Stimulated activated CD8-positive, alpha-beta memory T cell treated with anti-CD3 and anti-CD28 coated beads, Interleukin-7, amount 100 ng/mL, for 1 hour (primary cell): ENCODE measurements at places on chromosomes 5 and 9.

- DNase-seq: no peak
Measured at GRCh38 chr5:145971108-145971507, 34.7 kb downstream of the SH3RF2 start.

DNA sequence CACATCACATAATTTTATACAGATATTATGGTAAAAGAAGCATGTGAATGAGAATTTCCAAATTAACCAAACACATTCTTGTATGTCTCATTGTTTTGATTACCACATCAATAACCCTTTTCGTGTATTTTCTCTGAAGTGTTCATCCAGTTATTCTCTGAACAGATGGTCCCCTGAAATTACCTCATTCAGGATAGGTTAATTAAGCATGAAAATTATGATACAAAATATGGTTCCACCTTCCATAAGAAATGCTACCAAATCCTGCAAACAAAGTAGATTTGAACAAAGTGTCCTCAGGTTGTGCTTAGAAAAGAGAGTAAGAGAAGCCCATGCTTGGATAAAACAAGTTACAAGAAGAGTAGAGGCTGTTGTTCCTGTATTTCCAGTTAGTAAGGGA is 83.1 kb upstream of the LMNB1 start:
- no peak for DNase-seq

- no peak for DNase-seq
Measured at GRCh38 chr9:27181381-27181780, 72.4 kb downstream of the TEK start.

DNA sequence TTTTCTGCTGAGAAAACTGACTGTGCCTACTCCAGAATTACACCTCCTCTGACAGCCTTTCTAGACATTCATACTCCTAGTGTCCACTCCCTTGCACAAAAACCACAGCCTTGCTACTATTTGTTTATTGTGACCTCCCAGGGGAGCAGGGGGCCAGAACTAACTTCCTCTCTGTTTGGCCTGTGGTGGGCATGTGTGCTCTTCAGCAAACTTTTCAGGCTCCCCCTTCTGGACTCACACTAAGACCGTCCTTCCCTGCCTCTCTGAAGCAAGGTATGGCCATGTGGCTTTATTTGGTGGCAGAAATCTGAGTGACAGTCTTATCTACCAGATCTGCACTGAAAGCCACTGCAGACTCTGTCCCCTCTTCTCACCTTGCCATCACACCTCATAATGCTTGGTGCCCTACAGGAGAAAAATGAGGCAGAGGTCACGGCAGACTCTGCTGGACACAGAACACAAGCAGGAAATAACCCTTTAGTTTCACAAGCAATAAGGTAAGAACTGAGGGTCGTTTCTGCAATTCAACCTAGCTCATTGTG is 28.2 kb downstream of the LIFR start:
- no peak for DNase-seq

DNA sequence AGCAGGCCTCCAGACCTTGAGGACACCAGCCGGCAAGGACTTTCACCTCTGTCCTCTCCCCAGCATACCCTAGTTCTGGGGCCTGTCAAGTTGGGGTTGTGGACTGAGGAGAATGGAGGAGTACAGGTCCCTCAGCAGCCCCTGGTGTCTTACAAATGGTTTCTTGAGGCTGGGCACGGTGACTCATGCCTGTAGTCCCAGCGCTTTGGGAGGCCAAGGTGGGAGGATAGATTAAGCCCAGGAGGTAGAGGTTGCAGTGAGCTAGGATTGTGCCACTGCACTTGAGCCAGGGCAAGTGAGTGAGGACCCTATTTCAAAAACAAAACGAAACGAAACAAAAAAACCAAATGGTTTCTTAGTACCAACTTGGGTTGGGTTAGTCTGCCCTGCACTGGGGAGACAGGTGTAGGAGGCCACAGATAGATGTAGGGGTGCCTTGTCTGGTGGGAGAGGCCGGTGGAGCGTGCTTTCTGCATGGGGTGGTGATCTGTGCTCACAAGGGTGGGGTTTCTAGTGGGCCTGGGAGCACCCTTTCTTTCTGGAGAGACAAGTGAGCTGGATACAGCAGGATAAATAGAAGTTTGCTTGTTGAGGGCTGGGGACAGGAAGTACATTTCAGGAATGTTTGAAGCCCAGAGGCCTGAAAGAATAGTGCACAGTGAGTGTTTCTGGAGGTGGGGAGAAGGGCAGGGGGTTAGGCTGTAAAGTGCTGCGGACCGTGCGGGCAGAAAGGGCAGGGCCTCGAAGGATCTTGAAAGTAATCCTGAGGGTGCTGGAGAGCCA is 37.7 kb upstream of the PSD2 start:
- no peak for DNase-seq

- no peak for DNase-seq
Measured at GRCh38 chr5:118918232-118918631, 70.1 kb downstream of the DTWD2 start.

- no peak for DNase-seq
Measured at GRCh38 chr9:96321515-96321914, 19.5 kb upstream of the HSD17B3 start.

- DNase-seq: no peak
Measured at GRCh38 chr5:90473396-90474234, 956 bp downstream of the MBLAC2 start.

GRCh38 chr5:157143127-157143971 is 684 bp upstream of the MED7 start:
- no peak for DNase-seq

DNA sequence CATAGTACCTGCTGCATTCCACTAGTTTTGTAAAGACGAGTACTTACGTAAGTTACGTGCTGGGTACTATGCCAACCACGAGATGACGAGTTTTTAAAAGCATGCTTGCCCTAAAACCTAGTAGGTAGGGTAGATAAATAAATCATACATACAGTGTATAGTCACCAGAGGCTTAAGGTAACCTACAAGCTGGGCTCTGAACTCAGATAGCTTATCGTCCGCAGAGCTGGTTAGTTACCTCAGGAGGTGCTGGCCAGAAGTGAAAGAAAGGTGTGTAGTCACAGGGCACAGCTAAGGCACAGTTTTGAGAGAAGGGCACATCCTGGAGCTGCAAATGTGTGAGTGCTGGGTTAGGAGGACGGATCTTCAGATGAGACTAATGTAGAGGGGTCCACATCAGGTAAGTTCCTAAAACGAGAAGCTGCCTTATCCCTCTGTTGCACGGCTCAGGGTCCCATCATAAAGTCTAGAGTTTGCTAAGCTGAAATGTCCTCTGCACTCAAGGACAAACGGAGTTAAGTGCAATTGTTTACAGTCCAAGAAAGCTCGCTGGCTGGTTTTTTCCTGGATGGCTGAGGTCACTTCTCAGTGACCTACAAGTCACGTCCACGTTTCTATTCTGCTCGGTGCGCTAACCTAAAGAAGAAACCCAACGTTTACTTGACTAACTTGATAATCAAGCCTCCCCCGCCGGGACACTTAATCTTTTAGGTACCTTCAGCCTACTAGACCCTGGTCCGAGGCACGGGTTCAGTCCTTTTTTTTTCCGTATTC is 1.1 kb upstream of the SNX24 start:
- DNase-seq: no peak

DNA sequence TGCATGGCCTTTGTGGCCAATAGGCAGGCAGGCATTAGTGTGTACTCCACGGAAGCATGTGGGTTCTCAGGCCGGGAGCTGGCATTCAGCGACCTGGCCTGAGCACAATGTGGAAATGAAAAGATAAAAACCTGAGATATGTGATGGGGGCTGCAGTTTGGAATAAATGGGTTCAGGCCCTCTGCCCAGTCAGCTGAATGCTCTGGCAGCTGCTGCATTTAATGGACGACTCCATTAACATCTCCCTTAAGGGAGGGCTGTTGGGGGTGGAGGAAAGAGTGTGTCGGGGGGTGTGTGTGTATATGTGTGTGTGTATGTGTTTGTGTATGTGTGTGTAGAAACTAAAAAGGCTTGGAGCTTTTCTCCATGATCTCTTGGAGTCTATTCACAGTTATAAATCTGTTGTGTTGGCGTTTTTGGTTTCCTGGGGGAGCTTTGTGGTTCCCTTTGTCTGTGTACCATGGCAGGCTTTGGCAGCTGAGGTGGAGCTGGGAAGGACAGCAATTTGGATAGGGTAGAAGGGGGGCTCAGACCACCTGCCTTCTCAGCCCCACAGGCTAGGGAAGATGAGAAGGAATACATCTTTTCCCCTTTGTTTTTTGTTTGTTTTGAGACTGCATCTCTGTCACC is 27.3 kb upstream of the HSPA9 start:
- no peak for DNase-seq

DNA sequence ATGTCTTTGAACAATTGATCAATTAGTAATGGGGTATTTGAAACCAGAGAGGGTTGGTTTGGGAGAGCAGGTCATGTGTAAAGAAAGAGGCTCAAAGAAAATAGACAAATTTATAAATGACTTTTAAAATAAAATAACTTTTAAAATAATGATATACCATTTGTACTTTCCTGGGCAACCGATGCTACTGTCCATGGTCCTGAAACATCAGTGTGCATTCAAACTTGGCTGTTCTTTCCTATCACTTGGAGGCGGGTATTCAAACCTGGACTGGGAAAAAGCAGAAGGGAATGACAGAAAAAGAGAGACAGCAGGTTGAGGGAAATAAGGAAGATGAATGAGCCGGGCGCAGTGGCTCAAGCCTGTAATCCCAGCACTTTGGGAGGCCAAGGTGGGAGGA is 1446.4 kb upstream of the WWC1 start:
- no peak for DNase-seq

GRCh38 chr9:129840034-129840433 is 4.8 kb downstream of the USP20 start:
- DNase-seq: no peak

DNA sequence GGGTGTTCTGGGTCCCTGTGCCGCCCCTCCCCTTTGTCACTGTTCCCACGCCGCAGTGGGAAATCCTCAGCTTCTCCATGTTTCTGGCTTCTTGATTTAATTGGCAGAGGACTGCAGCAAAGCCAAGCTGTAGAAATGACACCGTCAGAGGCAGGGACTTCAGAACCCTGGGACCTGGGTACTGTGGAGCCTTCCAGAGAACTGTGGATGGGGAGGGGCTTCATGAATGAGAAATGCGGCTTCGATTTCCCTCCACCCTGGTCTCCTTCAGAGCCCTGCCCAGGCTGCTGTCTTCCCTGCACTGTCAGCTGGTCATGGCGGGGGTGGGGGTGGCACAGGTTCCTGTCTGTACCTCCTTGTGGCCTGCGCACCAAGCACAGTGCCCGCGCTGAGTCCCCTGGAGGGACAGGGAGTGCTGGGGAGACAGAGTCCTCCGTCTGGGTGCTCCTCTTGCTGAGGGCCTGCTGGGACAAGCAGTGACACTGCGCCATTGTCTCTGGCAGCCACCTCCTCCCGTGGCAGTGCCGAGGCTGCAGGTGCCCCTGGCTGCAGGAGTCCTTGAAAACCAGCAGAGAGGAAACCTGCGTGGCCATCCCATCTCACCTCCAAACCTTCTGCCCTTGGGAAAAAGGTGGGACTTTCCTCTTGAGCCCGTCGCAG is 47.2 kb downstream of the COL5A1 start:
- no peak for DNase-seq

GRCh38 chr5:110018509-110018908 is 328.8 kb downstream of the MAN2A1 start:
- DNase-seq: no peak

DNA sequence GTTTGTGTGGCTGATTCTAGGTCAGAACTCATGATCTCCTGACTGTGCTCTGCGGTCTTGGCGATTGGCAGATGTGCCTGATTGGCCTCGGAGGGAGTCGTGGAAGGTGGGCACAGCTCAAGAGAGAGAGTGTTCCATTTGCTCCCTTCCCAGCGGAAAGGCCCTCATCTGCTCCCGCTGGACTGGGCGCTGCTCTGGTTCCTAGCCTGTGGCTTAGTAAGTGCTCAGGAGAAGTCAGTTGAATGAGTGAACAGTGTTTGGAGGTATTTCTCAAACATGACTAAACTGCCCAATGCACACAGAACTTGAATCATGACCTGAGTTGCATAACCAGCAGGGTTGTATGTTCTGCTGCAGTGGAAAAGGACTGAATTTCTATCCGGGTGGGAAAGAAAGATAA is 120.2 kb upstream of the PITX1 start:
- DNase-seq: no peak

DNA sequence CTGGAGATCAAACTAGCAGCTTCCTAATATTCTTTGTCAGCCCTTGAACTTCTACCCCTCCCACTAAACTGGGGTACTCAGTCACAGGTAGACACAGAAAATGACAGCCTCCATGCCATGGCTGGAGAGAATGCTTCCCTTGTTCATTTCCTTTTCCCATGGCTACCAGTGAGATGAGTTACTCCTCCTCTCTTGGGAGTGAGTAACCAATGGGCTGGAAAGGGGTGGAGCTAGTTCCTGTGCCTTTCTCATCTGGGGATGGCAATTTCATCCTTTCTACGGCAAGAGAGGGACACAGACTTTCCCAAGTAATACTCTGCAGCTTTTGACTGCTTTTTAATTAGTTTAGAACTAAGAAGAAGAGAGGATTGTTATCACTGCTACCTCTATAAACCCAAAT is 1045.6 kb upstream of the WWC1 start:
- DNase-seq: no peak

GRCh38 chr9:9612270-9612669 is 1000.5 kb downstream of the PTPRD start:
- DNase-seq: no peak

- no peak for DNase-seq
Measured at GRCh38 chr9:131997779-131998178, 81.9 kb downstream of the MED27 start.

- no peak for DNase-seq
Measured at GRCh38 chr9:257957-258356, 43.3 kb downstream of the DOCK8 start.

- DNase-seq: no peak
Measured at GRCh38 chr5:72177538-72177937, 70.3 kb downstream of the MAP1B start.

- no peak for DNase-seq
Measured at GRCh38 chr9:111943746-111944145, 47.1 kb downstream of the UGCG start.

- no peak for DNase-seq
Measured at GRCh38 chr9:109855540-109855939, 75.5 kb downstream of the PALM2AKAP2 start.

DNA sequence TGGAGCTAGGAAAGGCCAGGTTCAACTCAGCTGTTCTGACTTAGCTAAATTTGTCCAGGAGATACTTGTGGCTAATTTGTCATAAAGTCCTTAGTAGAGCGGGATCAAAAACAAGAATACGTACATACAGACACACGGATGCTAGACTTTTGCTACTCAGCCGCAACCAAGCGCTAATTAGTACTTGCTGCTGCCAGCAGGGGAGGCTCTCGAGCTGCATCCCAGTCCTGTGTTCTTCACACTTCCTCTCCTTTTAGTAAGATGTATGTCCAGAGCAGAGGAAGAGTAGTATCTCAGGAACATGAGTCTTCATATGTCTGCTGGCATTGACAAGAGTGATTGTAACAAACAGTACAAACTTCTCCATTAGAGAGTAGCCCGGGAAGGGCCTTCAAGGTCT is 58.3 kb downstream of the CYFIP2 start:
- no peak for DNase-seq
